NCI-H1105 (cell line): ENCODE measurements at places on chromosomes 2 and 18.

DNA sequence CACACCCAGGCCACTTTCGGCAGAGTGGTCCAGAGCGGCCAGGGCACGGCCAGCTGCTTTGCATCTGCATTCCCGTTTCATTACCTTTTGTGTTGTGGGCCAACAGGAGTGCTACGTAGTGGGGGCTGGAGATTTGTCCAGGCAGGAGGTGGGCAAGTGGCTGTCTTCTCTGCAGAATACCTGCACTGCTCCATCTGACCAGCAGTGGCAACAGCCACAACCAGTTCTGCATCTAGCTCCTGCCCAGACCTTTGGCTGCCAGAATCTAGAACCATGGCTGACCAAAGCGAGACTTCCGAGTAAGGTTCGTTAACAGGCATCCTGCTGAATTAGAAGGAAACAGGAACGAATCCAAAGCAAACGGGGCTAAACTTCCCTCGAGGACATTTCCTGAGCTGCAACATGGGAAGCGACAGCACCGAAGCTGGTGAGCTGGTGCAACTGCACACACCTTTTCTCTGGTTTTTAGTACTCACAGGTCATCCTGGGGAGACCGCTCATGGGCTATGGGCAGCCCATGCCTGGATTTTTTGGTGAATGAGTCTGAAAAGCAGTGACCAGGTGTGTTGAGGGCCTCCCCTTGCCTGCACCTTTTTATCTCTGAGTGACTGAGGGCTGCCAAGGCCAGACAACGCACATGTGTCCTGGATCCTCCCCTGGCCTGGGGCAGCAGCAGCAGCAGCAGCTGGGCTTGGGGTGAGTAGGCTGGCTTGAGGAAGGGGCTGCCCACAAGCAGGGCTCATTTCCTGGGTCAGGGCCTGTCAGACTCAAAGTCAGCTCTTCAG is 10.5 kb downstream of the GDF7 start:
- no peak for DNase-seq

DNA sequence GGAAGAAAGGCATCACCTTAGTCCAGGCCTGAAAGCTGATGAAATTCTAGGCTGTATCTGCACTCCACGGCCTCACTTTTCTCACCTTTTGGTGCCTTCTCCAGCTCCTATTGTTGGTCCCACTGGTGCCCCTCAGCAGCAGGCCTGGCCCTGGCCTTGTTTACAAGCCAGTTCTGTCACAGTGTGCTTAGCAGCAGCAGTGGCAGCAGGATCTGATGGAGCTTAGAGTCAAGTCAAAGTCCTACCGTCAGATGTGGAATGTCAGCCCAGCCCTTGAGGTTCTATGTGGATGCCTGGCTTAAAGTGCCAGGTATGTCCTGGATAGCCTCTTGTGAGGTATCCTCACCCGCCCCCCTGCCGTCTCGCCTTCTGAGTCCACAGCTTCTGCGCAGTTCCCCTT is 281.3 kb downstream of the SUCLG1 start:
- DNase-seq: no peak

DNA sequence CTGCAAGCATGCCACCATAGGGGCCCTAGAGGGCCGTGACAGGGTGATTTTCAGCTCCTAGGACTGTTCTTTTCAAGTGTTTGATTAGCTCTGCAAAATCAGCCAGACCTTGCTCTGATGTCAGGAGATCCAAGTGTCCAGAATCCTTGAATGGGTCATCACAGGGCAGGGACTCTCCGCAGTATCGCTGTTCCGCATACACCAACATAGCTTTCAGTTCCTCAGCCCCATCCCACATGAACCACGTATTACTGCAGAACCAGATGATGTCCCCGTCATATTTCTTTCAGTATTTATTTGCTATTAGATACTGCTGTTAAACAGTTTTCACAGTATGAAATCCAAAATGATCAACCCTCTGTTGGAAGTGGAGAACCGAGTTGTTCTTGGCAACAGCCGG is 46.6 kb upstream of the RFX8 start:
- no peak for DNase-seq

DNA sequence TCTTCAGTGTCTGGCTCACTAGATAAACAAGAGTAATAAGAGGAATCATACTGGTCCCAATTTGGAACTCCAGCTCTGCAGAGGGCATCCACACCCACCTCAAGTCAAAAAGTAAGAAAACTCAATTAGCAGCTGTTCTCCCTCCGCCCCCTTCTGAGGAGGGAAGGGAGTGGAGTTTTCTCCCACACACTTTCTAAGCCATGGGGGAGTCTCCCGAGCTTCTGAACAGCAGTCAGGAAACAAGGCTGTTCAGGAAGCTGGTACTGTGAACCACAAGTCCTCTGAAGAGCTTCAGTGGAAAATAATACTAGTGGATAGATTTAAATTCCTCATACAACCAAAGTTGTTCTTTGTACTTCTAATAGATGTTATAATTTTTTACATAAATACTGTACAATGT is 32.9 kb upstream of the SPTBN1 start:
- no peak for DNase-seq

- peak; percentile 100 for DNase-seq
These were observed 552 bp upstream of the MXD1 start for GRCh38 chr2:69914164-69914949.

GRCh38 chr18:54479365-54479764 is 111.7 kb upstream of the DYNAP start:
- no peak for DNase-seq
